Caki2 (cell line): ENCODE measurements at places on chromosomes 2 and 18.

- no peak for DNase-seq
Observed at GRCh38 chr2:6828299-6828584, 37.5 kb downstream of the CMPK2 start.

DNA sequence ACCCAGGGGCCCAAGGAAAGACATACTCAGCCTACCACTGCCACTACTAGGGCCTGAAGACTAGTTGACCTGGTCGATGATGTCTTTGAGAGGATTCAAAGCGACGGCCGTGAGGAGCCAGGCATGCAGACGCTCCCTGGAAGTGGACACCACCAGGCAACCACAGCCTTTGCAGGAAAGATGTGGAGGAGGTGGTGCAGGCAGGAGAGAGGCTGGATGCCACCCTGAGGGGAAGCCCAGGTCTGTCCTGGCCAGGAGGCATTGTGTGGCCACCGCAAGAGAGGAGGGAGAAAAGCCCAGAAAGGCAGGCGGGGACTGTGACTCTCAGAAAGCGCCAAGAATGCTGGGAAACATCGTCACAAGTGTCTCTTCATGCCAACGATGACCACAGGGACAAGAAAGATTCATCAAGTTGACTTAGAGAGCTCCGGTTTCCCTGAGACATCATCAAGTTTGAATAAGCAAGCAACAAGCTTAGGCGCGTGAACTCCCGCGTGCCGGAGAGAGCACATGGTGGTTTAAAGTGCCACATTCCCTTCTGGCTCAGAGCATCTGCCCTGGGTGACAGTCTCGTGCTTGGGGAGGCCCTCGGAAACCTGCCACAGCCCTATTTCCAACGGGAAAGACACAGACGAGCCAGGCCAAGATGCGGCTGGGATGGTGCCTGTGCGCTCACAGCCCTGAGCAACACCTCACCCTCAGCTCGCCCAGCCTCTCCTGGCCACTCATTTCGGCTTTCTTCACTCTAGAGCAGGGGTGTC, 464.5 kb upstream of the SALL3 start:
- DNase-seq = no peak

DNA sequence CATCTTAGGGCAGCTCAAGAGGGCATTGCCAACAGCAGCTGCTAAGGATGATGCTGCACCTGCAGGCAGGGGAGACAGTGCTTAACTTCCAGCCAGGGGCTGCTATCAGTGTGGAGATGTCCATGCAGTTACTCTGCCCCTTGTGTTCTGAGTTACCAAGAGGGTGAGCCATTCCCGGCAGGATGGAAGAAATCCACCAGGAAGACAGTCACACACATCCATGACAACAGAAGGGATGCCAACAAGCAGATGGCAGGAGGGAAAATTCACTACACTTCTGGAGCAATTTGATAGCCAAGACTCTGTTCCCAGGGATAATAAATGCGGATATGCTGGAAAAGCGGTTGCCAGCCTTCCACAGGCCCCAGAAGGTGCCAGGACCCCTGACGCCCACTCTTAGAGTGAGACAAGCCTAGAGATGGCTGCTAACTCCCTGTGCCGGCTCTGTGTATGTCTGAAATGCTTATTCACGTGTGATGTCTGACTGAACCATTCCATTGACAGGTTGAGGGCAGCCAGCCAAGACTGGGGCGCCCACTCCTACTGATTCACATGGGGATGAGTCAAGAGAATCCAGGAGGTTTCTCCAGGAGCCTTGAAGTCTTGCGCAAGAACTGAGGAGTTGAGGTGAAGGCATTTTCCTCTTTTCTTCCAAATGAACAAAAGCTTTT, 24.5 kb downstream of the LOXHD1 start:
- DNase-seq = peak; percentile 37

GRCh38 chr2:236793023-236794011, 223.7 kb downstream of the ACKR3 start:
- DNase-seq = no peak

DNA sequence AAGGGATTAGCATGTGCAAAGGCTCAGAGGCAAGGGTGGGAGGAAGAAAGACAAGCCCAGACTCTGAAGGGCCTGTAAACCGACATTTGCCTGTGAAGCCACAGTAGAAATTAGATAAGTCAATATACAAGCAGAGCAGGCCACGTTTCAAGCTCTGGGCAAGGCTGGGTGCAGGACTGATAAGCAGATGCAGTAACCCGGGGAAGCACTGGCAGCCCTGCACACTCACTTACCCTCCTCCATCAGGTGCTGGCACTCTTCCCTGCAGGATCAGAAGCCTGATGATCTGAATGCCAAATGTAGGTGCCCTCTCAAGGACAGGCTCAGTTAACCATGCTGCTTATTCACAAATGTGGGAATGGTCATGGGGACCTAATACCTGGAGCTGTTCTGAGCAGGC, 46.3 kb upstream of the RAB12 start:
- DNase-seq = no peak

GRCh38 chr2:71503837-71504236, 50.5 kb downstream of the DYSF start:
- no peak for DNase-seq
